ENCODE measurements at places on chromosomes 3 and 15. TPM values are rescaled to one million over a fixed set of nuclear protein-coding genes. Genes with fewer than 3 reads are reported as not detected.

CGNL1 gene
- total RNA-seq: 20.2 TPM

TERC gene
- total RNA-seq: 245 TPM

CCDC39 gene
- not detected for total RNA-seq

MASP1 gene
- total RNA-seq: 5.2 TPM

CCDC12 gene
- total RNA-seq: 29.1 TPM

AGBL1 gene
- total RNA-seq: under 0.01 TPM

ZNF620 gene
- 3.6 TPM for total RNA-seq

KCNAB1 gene
- 0.33 TPM for total RNA-seq

P2RY14 gene
- total RNA-seq: not detected

CIDEC gene
- total RNA-seq: not detected

KLHL40 gene
- not detected for total RNA-seq

MYLK gene
- 22.5 TPM for total RNA-seq

CYP1A1 gene
- total RNA-seq: 10.5 TPM

CCR8 gene
- not detected for total RNA-seq

ETV5 gene
- total RNA-seq: 55.9 TPM
